SW480 (cell line): ENCODE measurements at places on chromosomes 16 and 17.

GRCh38 chr17:6439951-6440350, 4.3 kb upstream of the PIMREG start:
- no peak for DNase-seq

DNA sequence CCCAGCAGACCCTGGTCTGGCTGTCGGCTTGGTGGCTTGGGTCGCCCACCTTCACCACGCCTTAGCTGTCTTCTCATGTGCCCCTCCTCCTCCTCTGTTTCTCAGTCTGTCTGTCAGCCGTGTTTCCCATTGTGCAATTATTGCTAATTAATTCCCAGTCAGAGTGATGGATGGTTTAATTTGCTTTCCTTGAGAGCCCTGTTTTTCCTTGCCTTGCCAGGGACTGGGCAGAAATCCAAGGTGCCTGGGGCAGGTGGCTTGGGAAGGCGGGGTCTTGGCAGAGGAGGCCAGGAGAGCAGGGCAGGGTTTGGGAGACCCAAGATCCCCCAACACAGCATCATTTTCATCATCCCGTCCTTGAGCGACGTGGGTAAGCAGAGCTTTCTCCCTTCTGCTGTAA, 21.3 kb downstream of the NECAB2 start:
- no peak for DNase-seq

- no peak for DNase-seq
These were observed 200.2 kb downstream of the RBFOX3 start for GRCh38 chr17:79410681-79411080.

- DNase-seq: peak; percentile 71
These were observed 916 bp downstream of the PAGR1 start for GRCh38 chr16:29816694-29817441.

GRCh38 chr16:14548933-14549788, 80.9 kb downstream of the PARN start:
- no peak for DNase-seq

GRCh38 chr17:74152591-74153455, 50.7 kb upstream of the RPL38 start:
- DNase-seq: peak; percentile 61
